SHP77 (cell line): ENCODE measurements at places on chromosomes 16 and 17.

GRCh38 chr17:48594538-48595277 is 1.1 kb upstream of the HOXB5 start:
- DNase-seq = no peak

DNA sequence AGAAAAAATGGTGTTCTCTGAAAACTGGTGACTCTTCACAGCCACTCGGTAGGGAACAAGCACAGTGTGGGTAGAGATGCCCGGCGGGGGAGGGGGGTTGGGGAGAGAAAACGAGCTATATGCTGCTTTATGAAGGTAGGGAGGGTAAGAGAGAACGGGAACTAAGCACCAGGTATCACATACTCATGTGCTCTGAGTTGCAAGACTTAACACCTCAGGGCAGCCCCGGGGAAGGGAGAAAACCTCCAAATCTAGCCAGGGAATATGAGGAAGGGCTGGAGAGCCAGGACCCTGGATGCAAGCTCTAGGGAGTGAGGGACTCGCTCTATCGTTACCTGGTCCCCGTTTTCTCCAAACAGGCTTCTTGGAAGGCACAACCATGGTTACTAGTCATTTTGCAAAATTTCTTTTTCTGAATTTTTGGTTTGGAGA is 35.3 kb downstream of the HIC1 start:
- no peak for DNase-seq

- no peak for DNase-seq
These were observed 68.2 kb downstream of the CDK12 start for GRCh38 chr17:39529455-39529854.

DNA sequence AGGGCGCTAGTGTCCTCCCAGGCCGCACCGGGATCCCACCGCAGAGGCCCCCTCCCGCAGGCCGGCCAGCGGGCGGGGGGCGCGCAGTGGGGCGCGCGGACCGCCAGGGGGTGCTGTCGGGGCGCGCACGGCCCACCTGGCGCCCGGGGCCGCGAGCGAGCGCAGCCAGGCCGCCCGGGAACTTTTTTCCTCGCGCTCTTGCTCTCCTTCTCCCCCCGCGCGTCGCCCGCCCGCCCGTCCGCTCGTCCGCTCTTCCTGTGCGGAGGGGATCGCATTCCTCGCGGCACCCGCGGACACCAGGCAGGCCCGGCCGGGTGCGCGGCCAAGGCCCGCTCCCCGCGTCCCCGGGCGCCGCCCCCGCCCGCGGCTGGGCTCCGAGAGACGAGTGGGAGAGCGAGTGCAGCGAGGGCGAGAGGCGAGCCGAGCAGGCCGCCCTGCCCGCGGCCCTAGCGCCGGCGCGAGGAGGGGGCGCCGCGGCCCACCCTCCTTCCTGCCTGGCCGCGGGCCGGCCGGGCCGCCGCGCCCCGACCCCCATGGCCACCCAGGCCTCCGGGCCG is at the start of gene RAI1:
RAI1 (plus strand) TSS at position 272 of the 557 bp plus-strand sequence. CDS start 111,491 bp downstream, outside the sequence.
- DNase-seq = peak; percentile 98

DNA sequence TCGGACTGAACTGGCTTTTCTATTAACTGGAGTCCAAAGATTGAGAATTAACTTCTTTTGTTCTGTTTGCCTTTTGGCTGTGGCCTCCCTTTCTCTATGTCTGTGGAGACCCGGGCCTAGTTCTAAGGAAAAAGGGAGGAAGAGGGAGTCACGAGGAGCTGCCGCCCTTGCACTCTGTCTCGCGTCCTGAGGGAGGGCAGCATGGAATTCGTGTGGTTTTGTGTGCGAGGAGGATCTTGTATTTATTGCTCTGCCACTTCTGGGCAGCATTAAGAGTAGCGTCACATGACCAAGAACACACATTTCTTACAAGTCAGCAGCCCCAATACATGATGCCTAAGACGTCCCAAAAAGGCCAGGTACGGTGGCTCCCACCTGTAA is 23.6 kb downstream of the METTL22 start:
- no peak for DNase-seq

GRCh38 chr16:88400186-88400585 is 17.4 kb downstream of the ZNF469 start:
- DNase-seq = no peak

DNA sequence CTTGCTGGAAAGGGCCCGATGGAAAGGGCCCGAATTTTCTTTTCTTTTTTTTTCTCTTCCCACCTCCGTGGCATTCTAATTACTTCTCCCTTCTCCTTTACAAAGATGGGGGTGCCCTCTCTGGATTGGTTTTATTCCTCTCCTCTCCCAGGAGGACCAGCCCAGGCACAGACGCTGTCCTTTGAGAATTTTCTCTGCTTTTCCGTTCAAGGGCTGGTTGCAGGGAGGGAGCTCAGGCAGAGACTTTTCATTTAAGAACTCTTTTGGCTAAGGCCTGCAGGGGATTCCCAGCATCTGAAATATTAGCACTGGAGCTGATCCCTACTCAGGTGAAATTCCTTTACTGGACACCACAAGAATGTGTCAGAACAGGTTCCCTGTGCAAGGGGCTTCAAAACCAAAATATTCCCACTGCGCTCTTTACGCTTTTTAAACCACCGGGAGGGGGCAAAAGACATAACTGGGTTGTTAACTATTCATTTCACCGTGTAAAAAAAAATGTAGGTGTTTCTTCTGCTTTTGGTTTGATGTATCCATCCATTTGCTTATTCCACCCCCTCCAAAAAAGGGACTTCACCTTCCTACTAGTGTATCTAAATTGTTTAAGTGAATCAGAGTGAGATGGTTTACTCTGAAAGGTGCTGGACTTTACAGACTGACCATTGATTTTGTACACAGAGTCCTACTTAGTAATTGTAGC is 1.4 kb downstream of the NFAT5 start:
- DNase-seq = no peak

GRCh38 chr16:15701975-15702970 is 52.2 kb downstream of the NDE1 start:
- DNase-seq = no peak
